ENCODE measurements at places on chromosomes 13 and 19.

GRCh38 chr13:96379967-96380366, 290.1 kb downstream of the HS6ST3 start:
- DNase-seq, result no peak

GRCh38 chr13:110301606-110302553, 5.1 kb downstream of the COL4A1 start:
- DNase-seq, result no peak

- DNase-seq, result no peak
Observed at GRCh38 chr13:31051999-31052398, 109.7 kb downstream of the HSPH1 start.

GRCh38 chr19:17748884-17749638, 2.2 kb upstream of the FCHO1 start:
- no peak for DNase-seq

- peak; percentile 58 for DNase-seq
Observed at GRCh38 chr19:18014197-18014596, 6.2 kb downstream of the ARRDC2 start.

GRCh38 chr13:62418376-62418775, 1002.7 kb upstream of the PCDH20 start:
- no peak for DNase-seq

- no peak for DNase-seq
Observed at GRCh38 chr19:38304352-38304865, 358 bp downstream of the C19orf33 start.

GRCh38 chr13:113162783-113163685, 4.6 kb downstream of the PROZ start:
- DNase-seq, result no peak

- no peak for DNase-seq
Observed at GRCh38 chr19:11506101-11506555, 489 bp upstream of the ZNF653 start.

GRCh38 chr19:33235996-33236350, 10.3 kb upstream of the SLC7A10 start:
- no peak for DNase-seq

DNA sequence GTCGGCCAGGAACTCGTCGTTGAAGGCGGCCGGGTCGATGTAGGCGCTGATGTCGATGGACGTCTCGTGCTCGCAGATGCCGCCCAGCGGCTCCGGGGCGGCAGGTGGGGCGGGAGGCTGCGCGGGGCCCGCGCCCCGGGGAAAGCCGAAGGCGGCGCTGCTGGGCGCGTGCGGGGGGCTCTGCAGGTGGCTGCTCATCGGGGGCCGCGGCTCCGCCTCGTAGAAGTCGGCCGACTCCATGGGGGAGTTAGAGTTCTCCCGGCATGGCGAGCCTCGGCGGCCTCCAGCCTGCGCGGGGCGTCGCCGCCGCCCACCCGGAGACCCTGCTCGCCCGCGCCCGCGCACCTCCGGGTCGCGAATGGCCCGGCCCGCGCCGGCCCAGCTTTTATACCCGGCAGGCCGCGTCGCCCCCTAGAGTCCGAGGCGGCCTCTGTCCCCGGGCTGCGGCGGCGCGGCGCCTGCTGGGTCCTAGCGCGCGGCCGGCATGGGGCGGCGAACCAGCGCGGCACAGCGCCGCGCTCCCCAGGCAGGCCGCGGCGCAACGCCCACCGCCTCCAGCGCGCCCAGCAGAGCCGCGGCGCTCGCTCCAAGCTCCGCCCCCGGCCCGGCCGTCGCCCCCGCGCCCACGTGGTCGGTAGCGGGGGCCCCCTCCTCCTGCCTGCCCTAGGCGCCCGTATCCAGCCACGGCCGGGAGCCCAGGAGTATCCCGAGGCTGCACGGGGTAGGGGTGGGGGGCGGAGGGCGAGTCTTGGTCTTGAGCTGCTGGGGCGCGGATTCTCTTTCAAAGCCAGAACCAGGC, at the start of gene CEBPA:
Gene CEBPA, minus strand, starts transcription at position 360 of the 799 bp plus-strand sequence. Its CDS starts 120 bp downstream, at position 240.
- DNase-seq, result peak; percentile 71

DNA sequence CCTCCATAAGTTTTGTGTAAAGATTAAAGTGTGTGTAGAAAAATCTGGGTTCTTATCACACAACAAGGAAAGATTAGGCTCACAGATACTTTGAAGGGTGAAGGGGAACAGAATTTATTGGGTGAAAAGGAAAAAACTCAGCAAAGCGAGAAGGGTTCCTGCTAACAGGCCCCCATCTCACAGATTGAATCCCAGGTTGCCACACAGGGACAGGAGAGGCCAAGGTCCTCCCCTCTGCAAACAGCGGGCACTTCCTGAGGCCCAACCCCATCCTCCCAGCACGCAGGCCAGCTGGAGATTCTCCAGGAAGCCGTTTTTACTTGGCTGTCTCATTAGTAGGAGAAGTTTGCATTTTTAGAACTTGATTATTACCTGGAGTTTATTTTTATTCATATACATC, 15.2 kb upstream of the ERCC5 start:
- DNase-seq, result no peak

- DNase-seq, result no peak
Observed at GRCh38 chr13:31631071-31631470, 108.3 kb upstream of the RXFP2 start.

DNA sequence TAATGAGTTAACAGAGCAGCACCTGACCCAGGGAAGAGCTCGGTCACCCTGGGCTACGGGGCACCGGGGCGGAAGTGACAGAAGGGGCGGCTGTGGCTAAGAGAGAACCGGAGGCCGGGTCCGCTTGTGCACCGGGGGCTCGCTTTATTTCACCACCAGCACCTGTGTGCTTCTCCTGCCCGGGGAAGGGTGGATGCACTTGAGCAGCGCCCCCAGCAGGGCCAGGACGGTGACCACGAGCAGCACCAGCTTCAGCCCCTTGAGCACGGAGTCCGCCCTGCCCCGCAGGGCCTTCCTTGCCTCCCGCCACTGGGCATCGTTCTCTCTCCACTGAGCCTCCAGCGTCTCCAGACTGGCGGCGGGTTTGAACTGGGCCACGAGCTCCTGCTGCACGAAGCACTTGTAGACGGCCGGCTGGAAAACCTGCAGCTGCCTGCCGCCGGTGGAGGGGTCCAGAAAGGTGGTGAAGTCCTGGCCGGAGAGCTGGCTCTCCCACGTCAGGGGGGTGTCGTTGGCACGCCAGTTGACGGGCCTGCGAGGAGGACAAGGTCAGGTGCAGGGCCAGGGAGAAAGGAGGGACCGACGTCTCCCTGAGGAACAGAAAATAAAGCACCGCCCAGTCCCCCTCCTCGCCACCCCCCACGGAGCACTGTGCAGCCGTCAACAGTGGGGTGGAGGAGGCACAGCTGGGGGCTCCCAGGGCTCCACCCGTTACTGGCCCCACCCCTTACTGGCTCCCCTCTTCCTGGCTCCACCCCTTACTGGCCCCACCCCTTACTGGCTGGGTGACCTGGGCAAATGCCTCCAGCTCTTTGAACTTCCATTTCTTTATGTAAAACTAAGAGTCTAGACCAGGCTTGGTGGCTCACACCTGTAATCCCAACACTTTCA, 3.6 kb downstream of the FAM187B start:
- no peak for DNase-seq

GRCh38 chr13:44770951-44771350, 194.8 kb upstream of the TSC22D1 start:
- no peak for DNase-seq

GRCh38 chr13:19781526-19781925, 1.2 kb downstream of the PSPC1 start:
- DNase-seq, result no peak

DNA sequence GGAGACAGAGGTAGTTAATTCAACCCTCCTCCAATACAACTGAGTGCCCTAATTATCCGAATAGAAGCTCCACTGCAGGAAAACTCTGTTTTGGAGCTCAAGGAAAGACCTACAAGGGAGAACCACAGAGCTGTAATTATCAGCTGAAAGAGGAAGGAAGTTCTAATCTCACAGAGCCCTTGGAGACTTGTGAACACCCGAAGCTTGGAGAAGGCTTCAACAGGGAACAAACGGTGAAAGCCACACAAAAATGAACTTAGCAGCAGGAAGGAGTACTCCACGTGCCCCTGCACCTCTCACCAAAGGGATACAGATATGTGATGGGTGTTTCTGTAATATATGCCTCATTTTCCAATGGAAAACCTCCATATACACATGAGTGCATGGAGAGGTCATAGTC, 61.1 kb downstream of the IRS2 start:
- DNase-seq, result no peak

GRCh38 chr13:65133094-65133493, 2097.0 kb downstream of the PCDH9 start:
- no peak for DNase-seq

DNA sequence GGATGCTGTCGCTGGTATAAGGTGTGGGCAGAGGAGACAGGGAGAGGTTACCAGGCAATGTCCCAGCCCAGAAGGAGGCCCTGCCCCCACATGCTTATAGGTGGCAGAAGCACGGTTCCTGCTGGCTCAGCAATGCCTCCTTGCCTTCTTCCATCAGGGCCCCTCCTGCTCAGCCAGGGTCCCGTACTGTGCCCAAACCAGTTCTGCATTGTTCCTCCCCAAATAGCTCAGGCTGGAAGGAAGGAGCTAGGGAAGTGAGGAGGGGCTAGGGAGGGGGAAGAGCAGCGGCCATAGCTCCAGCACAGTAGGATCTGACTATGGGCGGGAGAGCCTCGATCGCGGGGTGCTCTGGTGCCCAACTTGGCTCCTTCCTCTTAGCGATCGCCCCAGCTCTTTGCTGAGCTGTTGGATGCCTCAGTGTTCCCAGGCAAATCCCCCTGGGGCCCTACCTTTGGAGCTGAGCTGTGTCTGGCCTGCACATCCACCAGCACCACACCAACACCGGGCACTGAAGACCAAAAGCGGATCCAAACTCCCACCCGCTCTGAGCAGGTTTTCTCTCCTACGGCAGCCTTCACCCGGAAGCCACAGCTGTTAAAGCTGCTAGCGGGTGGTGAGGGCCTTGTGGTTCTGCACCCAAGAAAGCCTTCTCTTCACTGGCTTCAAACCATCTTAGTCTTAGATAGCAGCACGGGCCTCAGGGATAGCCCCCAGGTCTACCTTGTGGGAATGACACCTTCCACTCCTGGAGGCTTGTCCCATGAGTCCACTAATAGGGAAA, 32.1 kb upstream of the PEPD start:
- DNase-seq, result no peak

DNA sequence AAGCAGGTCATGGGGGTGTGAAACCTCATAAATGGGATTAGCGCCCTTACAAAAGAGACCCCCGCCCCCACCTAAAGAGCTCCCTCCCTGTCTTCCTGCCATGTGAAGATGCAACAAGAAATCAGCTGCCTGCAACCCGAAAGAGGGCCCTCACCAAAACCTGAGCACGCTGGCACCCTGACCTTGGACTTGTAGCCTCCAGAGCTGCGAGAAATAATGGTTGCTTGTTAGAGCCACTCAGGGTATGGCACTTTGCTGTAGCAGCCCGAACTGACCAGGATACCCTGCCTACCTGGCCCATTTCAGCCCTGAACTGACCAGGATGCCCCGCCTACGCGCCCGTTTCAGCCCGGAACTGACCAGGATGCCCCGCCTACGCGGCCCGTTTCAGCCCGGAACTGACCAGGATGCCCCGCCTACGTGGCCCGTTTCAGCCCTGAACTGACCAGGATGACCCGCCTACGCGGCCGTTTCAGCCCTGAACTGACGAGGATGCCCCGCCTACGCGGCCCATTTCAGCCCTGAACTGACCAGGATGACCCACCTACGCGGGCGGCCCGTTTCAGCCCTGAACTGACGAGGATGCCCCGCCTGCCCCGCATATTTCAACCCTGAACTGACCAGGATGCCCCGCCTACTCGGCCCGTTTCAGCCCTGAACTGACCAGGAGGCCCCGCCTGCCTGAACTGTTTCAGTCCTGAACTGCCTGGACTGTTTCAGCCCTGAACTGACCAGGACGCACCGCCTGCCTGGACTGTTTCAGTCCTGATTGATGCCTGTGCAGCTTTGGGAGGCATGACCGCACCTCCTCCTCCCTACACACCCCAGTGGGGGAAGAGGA, 120.0 kb downstream of the UQCRFS1 start:
- DNase-seq, result no peak

GRCh38 chr19:51009061-51009891, 7.9 kb upstream of the KLK8 start:
- DNase-seq, result no peak

DNA sequence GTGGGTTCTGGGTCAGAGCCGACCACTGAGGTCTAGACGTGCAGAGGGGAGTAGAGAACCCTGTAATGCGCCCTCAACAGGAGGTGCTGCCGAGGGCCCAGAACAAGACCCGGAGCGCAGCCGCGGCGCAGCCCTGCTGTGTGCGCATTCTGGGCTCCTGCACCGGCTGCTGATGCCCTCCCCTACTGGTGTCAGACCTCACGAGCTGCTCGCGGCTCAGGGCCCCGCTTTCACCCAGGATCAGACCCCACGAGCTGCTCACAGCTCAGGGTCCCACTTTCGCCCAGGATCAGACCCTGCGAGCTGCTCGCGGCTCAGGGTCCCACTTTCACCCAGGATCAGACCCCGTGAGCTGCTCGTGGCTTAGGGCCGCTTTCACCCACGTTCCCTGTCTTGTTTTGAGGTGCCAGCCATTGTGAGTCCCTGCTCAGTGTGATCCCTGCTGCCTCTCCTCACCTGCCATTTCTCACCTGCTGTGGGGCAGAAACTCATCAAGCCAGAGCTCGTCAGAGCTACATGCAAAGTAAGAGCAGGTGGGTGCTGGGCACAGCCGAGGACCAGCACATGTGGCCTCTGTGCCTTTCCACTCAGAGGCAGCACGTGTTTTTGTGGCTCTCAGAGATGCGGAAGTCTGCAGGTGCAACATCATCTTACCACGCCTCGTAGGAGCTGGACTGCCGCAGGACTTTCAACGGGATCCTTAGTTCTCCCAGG, 47.0 kb upstream of the C13orf46 start:
- no peak for DNase-seq

DNA sequence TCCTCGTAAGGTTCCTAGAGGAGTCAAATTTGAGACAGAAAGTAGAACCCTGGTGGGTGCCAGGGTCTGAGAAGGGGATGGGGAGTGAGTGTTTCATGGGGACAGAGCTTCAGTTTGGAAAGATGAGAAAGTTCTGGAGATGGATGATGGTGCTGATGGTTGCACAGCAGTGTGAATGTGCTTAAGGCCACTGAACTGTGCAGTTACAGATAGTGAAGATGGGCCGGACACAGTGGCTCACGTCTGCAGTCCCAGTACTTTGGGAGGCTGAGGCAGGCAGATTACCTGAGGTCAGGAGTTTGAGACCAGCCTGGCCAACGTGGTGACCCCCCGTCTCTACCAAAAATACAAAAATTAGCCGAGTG, 917 bp downstream of the SPC24 start:
- DNase-seq, result no peak

DNA sequence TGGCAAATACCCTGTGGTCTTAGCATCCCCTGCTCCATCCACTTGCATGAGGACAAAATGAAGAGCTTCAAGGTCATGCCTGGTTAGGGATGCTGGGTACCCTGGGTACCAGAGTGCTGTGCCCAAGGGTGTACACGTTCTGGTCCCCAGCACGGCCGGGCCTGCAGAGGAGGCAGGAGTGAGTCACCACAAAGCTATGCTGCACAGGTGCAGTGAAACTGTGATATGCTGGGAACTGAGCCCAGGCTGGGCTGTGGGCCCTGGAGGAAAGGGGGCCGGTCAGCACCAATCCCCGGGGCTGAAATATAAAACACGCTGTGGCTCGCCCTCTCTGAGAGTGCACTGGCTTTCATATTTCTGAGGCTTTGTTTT, 95.1 kb downstream of the TSHZ3 start:
- DNase-seq, result no peak
